ENCODE measurements at places on chromosomes 11 and 22. TPM values are rescaled to one million over a fixed set of nuclear protein-coding genes. Genes with fewer than 3 reads are reported as not detected.

- no peak overlapping the region for H3K4me3 ChIP-seq
- no peaks in the 10 kb centered on the region for H3K4me1 ChIP-seq
- H3K27me3 ChIP-seq = no peaks in the 10 kb centered on the region
- no peak overlapping the region for H3K27ac ChIP-seq
These were observed 7.4 kb upstream of the PMM1 start for GRCh38 chr22:41596776-41597634.

DNA sequence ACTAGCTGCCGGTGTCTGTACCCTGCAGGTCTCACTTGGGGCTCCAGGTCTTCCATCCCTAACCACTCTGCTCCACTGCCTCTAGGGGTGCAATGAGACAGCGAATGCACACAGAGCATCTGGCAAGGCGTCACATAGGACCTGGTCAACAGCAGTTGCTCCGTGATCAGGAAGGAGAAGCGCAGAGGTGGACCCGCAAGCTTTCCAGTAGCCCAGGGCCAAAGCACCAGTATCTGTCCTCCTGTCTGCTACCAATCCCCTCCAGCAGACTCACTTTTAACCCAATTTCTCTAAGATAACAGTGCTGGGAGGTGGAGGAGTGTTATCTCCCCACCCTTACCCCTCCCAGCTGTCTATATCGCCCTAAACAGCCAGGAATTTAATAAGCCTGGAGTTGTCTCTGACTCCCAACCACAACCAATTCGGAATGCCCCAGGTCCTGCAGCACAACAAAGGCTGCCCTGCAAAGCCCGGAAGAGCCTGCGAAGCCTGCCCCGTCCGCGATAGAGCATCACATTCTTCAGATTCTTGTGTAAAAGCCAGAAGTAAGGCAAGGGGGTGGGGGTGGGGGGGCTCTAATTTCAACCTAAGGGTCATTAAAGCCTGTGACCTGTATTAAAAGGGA, 19.3 kb downstream of the MYH9 start:
- peaks cover 75% of the 10 kb centered on the region for H3K4me1 ChIP-seq
- H3K27ac ChIP-seq = no peak overlapping the region
- DNase-seq = no peak
- no peak overlapping the region for H3K4me3 ChIP-seq

DNA sequence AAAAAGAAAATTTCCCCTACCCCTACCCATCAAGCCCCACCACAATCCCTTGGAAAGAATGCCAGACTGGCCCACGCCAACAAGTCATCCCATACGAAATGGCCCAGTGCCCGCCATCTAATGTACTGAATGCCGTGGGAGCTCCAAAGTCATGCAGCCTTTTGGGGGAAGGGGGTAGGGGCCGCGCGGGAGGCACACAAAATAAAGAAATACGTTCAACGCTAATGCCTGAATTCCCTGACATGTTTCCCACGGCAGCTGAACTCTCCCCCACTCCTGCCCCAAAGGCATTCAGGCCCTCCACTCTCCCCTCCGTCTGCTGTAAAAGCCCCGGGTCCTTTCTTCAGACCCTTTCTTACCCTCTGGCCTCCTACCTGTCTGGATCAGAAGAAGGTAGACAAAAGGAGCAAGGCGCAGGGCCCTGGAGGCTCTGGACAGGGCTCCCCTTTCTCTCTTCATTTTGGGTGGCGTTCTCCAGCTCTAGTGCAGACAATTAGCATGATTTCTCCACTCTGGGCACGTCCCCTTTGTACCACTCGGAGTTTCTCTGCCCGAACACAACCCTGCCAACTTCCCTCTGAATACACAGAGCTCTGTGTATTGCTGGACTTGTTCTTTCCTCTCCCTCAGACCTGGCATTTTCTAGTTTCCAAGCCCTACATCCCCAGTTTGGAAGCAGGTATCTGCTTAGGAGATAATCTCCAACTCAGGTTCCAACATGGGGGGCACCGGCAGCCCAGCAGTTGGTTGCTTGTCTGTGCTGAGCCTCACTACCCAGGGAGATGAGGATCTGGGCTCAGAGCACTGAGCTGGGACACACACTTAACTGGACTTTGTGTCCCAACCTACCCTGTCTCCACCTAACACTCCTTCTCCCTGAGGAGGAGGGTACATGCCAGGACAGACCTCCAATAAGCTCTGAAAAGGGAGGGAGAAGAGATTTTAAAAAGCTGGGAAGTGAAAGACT, at the start of gene HEPACAM:
Gene HEPACAM, minus strand, starts transcription at position 500 of the 967 bp plus-strand sequence. Its CDS starts 41 bp downstream, at position 459.
- H3K27me3 ChIP-seq = no peaks in the 10 kb centered on the region
- H3K4me1 ChIP-seq = no peaks in the 10 kb centered on the region
- DNase-seq = no peak
- H3K36me3 ChIP-seq = no peaks in the 10 kb centered on the region
- H3K4me3 ChIP-seq = no peak within 1 kb of the TSS
- H3K27ac ChIP-seq = no peak within 1 kb of the TSS

CHADL gene
- total RNA-seq = not detected

CBLIF gene
- total RNA-seq = not detected

KCNJ4 gene
- not detected for total RNA-seq

APOL3 gene
- 56.9 TPM for total RNA-seq

APOL6 gene
- 16.2 TPM for total RNA-seq

All from GM12878 (cell line).